ENCODE measurements at places on chromosomes 5 and 9.

- no peak for DNase-seq
These were observed 111.0 kb downstream of the CD180 start for GRCh38 chr5:67085616-67086015.

DNA sequence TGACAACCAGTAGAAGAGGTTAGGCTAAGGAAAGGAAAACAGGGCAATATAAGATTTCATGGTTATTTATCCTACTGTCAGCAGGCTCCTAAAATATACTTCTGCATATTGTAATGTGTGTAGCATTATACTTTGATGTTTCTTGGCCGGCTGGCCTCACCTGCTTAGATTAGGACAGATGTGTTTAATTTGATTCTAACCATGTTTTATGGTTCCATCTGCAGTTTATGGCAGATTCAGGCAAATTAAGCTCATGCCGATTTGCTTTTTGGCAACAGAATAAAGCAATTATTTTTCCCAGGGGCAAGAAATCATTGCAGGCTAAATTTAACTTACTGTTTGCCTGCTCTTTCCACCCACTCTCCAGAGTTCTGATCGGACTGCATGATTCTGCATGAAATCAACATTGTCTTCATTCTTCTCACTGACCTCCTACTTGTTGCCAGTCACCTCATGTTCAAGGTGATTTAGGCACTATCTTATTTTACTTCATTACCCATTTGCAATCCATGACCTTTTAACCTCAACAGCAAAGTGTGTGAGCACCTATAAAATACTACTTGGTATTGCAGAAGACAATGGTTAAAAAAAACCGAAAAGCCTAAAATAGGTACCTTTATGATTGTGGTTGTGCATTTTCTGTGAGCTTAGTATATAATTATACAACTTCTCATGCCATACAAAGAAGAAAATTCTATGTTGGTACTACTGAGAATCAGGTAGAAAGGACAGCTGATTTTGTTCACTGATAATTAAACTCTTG, 125.2 kb downstream of the EDIL3 start:
- DNase-seq: no peak

- DNase-seq: no peak
These were observed 279.3 kb upstream of the ANKRD55 start for GRCh38 chr5:56512313-56512996.

DNA sequence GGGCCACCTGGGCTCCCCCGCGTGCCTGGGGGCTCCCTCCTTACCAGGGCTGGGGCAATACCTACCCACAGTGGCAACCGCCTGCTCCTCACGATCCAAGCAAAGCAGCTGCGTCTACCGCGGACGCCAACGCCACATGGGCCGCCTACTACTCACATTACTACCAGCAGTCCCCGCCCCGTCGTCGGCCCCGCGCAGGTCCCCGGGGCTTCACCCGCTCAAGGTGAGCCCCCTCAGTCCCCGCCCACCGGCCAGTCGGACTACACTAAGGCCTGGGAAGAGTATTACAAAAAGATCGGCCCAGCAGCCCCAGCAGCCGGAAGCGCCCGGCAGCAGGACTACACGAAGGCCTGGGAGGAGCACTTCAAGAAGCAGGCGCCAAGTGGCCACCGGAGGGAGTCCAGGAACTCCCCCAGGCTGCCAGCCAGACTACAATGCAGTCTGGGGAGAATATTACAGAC, 106.0 kb upstream of the MTAP start:
- DNase-seq: no peak

- DNase-seq: no peak
These were observed 115.5 kb downstream of the MED10 start for GRCh38 chr5:6262651-6263363.

DNA sequence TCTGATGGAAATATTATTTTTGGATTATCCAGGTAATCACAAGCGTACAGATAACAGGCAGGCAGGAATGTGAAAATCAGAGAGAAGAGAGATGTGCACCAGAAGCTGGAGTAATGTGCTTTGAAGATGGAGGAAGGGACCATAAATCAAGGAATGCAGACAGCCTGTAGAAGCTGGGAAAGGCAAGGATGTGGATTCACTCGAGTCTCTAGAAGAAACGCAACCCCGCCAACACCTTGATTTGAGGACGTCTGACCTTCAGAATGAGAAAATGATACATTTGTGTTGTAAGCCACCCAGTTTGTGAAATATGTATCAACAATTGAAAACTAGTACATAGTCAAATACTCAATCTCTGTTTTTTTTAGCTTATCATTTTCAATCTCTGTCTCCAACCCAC, 207.6 kb upstream of the MPDZ start:
- no peak for DNase-seq

DNA sequence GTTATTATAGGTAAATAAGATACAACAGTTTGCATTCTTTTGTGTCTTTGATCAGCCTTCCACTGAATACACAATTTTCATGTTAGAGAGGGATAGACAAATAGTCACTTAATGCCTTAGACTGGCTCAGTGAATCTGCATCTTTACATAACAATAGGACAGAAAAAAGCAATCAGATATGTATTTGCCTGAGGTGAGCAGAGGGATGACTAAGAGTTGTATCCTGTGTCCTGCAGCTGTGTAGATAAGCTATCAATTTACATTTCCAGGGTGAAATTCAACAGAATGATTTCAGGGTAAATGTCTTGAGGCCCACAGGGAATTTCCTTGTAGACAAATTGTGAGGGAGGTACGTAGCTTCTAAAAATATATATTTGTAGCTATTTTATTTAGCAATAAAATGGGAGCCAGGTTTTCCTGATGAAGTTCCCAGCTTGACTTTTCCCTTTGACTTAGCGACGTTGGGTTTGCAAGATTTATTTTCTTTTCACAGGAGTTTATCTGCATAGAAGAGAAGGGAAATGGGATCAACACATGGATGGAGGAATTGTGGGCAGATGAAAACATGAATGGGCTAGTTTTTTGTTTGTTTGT, 586.1 kb upstream of the CDH6 start:
- no peak for DNase-seq
